ENCODE measurements at places on chromosomes 13 and 19. TPM values are rescaled to one million over a fixed set of nuclear protein-coding genes. Genes with fewer than 3 reads are reported as not detected.

GRCh38 chr13:77000475-77000874, 8.6 kb downstream of the CLN5 start:
- DNase-seq = no peak

GRCh38 chr19:16795731-16796130, 33.5 kb upstream of the SIN3B start:
- DNase-seq = peak; percentile 41

DNA sequence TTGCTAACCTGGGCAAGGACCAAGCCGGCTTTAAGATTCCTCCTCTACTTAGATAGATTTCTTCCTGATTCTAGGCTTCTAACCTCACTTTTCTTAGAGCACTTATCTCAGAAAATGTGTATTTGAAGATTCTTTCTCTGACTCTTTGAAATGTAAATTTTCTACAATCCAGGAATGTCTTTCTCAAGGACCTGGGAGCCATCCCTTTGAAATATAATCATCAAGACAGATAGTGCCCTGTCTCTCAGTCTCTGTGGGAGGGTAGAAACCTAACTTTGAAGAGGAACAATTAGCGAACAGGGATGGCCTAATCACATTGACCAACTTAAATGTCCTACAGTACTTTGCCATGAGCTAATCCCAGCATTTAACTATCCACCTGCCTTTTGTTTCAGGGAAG, 1646.0 kb downstream of the PCDH9 start:
- DNase-seq = peak; percentile 46

GRCh38 chr19:3336680-3337523, 29.5 kb upstream of the NFIC start:
- DNase-seq = no peak

- no peak for DNase-seq
These were observed 40.7 kb upstream of the DOCK9 start for GRCh38 chr13:99018418-99019180.

DNA sequence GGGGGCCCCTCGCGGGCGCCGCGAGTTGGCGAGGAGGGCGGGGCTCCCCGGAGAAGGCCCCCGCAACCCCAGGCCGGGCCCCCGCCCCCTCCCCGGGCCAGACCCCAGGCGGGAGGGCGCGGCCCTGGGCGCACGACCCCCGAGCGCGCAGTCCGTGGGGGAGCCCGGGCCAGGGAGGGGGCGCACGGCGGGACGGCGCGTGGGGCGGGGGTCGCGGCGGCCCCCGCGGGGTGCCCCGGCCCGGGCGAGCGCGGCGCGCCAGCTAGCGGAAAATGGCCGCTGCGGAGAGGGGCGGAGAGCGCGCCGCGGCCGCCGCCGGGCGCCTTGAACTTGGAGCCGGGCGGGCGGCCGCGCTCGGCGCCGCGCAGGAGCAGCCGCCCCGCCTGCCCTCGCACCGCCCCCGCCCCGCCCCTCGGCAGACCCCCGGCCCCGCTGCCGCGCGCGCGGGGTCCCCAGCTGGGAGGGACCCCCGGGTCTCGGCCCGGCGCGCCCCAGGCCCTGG, 6.4 kb upstream of the NFIC start:
- peak; percentile 54 for DNase-seq

- DNase-seq = no peak
These were observed 6.4 kb downstream of the KMT5C start for GRCh38 chr19:55345818-55346724.

- DNase-seq = no peak
These were observed 10.6 kb downstream of the CCDC8 start for GRCh38 chr19:46402725-46403124.

DNA sequence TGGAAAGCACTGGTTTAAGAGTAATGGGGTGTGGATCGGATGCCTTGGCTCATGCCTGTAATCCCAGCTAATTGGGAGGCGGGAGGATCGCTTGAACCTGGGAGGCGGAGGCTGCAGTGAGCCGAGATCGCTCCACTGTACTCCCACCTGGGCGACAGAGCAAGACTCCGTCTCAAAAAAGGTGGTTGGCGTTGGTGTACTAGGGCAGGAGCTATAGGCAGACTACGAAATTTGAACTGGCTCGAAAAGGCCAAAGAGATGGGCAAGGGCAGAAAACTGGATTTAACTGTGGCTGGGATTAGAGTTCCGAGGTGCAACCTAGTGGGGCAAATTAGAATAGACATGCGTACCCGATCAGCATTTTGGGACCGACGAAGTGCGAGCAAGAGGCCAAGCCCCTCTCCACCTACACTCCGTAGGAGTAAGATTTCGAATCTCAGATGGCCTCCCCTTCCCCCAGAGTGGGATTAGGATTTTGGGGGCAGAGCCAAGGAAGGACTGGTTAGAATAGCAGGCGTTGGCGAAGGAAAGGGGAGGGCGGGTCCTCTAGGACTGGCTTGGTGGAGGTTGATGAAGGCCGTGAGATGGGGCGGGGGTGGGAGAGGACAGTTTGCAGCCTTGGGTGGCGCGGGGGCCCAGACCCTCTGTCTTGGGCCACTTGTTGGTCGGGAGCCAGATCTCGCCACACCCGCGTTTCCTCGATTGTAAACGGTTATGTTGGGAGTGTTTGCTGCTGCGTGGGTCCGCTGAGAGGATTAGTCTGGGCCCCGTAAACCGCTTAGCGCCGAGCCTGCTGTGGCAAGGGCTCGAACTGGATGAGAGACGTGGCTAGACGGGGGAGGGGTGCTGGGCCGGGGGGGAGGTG, 2.0 kb upstream of the INAFM1 start:
- DNase-seq = peak; percentile 50

- DNase-seq = no peak
These were observed 953.2 kb downstream of the SLITRK6 start for GRCh38 chr13:84845907-84846619.

DNA sequence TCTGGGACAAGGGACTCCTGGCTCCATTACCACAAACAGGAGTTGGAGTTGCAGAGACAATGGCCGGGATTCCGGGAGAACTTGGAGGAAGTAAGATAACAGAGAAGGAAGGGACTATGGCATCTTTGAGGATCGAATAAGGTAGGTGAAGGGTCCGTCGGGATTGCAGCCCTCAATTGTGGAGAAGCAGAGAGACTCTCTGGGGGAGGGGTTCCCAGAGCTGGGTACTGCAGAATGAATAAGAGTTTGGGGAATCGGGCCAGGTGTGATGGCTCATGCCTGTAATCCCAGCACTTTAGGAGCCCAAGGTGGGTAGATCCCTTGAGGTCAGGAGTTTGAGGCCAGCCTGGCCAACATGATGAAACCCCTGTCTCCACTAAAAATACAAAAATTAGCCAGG, 3.8 kb downstream of the BST2 start:
- DNase-seq = no peak

The SAFB2 gene
- 102 TPM for polyA plus RNA-seq

The SMAD9 gene
- polyA plus RNA-seq = 1.3 TPM

The TEKTIP1 gene
- polyA plus RNA-seq = 0.50 TPM

The EXOC3L2 gene
- polyA plus RNA-seq = 2.8 TPM

The ANGPTL8 gene
- 0.42 TPM for polyA plus RNA-seq

The NCAN gene
- 1.8 TPM for polyA plus RNA-seq

The LATS2 gene
- 11.3 TPM for polyA plus RNA-seq
